ENCODE measurements at places on chromosomes 11 and 22. TPM values are rescaled to one million over a fixed set of nuclear protein-coding genes. Genes with fewer than 3 reads are reported as not detected.
A peak's percentile ranks its signal among the peaks of the same experiment; 100 is the strongest.

DNA sequence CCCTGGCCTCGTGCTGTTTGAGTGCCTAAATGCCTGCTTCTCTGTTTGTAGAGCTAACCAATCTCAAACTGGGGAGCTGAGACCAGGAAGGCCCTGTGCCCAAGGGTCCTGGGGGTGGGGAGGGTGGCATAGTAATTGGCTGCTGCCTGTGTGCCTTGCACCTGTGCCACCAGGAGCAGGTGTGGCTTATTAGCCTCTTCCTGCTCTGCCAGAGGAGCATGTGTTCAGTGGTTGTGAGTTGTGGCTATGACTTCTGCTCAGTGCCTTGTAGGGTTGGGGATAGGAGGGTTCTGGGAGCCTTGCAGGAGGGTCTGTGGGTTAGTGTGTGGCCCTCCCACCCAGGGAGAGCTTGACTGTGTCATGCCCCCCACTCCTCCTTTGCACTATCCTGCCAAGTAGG lies 109.2 kb downstream of the ZBTB16 start:
- H3K36me3 ChIP-seq, result peaks cover 100% of the 10 kb centered on the region
- no peak for DNase-seq
- H3K27ac ChIP-seq, result peak overlapping the region; percentile 99

DNA sequence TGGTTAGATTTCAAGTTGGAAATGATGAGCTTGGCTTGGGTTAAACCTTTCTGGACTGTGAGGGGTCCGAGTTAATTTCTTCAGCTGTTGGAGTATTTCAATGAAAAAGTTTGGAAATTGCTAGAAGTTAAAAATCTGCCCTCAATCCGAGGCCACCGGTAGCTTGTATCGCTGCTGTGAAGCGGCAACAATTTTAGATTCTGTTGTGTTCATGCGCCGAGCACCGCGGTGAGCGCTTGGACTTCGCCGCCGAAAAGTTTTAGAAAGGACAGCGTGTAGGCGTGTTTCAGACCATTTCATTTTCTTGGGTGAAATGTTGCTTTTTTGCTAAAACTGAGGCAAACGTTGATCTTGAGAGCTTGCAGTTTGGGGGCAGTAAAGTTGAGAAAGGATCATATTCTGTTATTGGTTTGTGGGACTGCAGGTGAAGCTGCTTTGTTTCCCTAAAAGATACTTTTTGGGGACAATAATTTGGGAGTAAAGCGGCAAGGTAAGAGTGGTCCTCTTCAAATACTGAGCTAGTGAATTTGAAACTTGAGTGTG lies 928 bp downstream of the FBXO7 start:
- H3K27me3 ChIP-seq, result no peaks in the 10 kb centered on the region
- peaks cover 6% of the 10 kb centered on the region for H3K36me3 ChIP-seq
- H3K4me1 ChIP-seq, result peaks cover 19% of the 10 kb centered on the region

DNA sequence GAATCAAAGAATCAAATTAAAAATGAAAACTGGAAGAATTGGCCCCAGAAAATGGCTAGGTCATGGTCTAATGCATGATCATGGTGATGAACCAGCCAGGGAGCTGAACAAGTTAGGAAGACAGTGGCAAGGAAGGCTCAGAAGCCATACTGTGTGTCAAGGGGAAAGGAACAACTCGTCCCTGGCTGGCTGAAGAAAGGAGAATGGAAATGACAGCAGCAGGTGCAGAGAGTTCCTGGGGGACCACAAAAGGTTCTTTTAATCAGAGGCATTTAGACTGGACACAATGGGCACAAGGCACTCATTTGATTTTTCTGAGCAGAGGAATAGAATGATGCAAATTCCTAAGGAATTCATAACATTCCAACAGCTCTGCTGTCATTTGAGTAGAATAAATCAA lies 209.9 kb downstream of the LARGE1 start:
- no peak overlapping the region for H3K27ac ChIP-seq
- H3K27me3 ChIP-seq, result no peaks in the 10 kb centered on the region
- H3K4me3 ChIP-seq, result no peak overlapping the region
- peaks cover 6% of the 10 kb centered on the region for H3K36me3 ChIP-seq
- no peak for DNase-seq

DNA sequence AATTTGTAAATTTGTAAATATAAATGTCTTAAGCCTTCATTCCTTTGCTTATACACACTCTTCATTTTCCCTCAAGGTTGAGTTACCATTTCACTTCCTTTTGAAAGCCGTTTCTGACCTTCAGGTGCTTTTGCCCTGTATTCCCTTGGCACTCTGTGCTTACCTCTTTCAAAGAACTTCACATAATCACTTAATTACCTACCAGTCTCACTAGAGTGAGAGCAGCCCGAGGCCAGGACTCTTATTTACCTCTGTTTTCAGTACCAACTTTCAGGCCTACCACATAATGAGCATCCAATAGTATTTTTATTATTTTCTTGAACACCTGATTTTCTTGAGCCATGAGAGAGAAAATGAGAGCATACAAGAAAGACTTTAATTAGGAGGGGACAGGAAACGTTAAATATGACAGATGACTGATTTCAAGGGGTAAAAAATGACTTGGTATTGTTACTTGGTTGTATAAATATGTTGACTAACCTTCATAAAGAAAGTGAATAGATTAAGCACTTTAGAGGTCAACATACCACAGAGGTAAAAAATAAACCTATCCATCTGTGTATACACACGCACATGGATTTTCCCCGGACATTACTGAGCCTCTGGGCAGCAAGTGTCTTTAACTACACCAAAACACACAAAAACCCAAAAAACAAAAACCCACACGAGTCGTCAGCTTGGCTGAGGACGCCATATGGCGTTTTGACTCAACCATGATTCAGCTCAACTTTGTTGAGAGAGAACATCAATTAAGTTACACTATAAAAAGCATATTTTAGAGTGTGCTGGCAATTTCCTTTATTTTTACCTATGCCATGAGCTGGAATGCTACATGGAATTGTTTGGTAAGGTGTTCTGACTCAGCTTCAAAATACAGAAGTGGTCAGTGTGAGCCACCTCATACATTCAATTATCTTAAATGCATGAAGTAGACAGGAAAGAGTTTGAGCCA lies 7.6 kb downstream of the ATXN10 start:
- peaks cover 16% of the 10 kb centered on the region for H3K36me3 ChIP-seq
- H3K4me1 ChIP-seq, result peaks cover 31% of the 10 kb centered on the region
- H3K27ac ChIP-seq, result peak overlapping the region; percentile 87
- H3K4me3 ChIP-seq, result peak overlapping the region; percentile 22
- H3K27me3 ChIP-seq, result no peaks in the 10 kb centered on the region
- peak; percentile 49 for DNase-seq

Gene TEX12
- total RNA-seq, result not detected

Gene C11orf21
- total RNA-seq, result not detected

Measured in MCF 10A (cell line).